Smooth muscle cell of trachea (primary cell): ENCODE measurements at places on chromosomes 13 and 19. TPM values are rescaled to one million over a fixed set of nuclear protein-coding genes. Genes with fewer than 3 reads are reported as not detected.

YJEFN3 gene
- total RNA-seq = 0.33 and 1.0 TPM in 2 replicates

SRRM5 gene
- total RNA-seq = 0.17 TPM in 1 of 2 replicates, not detected in the other

ZNF579 gene
- 5.2 and 9.3 TPM in 2 replicates for total RNA-seq

ZNF708 gene
- total RNA-seq = 3.6 and 8.3 TPM in 2 replicates

APLP1 gene
- total RNA-seq = 5.1 and 11.7 TPM in 2 replicates
